Stimulated activated CD8-positive, alpha-beta memory T cell treated with anti-CD3 and anti-CD28 coated beads, Interleukin-2, amount 100 ng/mL, for 48 hours (primary cell): ENCODE measurements at places on chromosomes 2 and 18.

DNA sequence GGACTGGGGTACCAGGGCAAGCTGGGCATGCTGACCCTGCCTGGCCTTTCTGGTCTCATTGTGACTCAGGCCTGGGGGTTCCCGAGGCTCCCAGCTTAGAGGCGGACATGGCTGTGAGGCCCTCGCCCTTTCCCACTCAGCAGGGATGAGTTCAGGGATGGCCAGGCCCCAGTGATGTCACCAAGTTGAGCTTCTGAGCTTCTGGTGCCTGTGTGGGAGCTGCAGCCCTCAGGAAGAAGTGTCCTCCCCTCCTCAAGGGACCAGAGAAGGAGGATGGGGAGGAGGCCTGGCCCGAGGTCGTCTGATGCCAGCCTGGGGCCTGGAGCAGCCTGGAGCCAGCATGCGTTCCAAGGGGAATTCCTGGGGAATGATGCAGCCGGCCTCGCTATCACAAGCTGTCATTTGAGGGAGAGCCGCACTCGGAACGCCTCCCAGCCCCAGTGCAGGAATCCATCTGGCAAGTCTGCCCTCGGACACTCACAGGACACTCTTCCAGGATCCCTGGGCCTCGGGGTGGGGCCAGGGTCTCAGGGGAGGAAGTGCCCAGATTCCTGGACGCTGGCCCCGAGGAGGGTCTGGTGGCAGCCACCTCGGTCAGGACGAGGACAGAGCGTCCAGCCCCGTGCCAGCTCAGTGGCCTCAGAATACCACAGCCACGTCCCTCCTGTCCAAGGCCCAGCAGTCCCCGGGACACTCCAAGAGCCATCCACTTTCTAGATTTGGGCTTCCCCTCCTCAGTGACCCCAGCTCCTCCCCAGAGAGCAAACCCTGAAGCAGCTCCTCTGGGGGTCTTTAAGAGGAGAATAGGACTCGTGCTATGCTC is 61.2 kb upstream of the GPC1 start:
- DNase-seq, result no peak

GRCh38 chr2:85132397-85132796 is 795 bp upstream of the TCF7L1 start:
- no peak for DNase-seq

DNA sequence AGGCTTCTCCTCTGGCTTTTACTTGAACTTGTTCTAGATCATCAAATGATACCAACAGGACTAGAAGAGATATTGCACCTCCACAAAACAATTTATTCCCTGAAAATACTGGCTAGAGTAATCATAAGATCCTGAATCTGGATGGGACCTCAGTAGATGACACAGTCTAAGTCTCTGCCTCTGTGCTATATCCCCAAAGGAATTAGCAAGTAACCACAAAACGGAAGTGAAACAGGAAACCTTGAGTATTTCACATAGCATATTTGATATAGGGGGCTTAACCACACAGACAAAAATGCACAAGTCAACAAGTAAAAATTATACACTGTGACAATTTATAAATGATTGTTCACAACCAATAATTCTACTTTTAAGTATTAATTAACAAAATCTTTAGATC is 456.9 kb upstream of the TNP1 start:
- DNase-seq, result no peak

GRCh38 chr2:64667535-64667934 is 13.8 kb upstream of the SERTAD2 start:
- DNase-seq, result no peak

GRCh38 chr2:20049637-20050036 is 1.8 kb downstream of the LAPTM4A start:
- DNase-seq, result no peak

GRCh38 chr2:196113061-196113974 is 44.7 kb upstream of the DNAH7 start:
- no peak for DNase-seq

DNA sequence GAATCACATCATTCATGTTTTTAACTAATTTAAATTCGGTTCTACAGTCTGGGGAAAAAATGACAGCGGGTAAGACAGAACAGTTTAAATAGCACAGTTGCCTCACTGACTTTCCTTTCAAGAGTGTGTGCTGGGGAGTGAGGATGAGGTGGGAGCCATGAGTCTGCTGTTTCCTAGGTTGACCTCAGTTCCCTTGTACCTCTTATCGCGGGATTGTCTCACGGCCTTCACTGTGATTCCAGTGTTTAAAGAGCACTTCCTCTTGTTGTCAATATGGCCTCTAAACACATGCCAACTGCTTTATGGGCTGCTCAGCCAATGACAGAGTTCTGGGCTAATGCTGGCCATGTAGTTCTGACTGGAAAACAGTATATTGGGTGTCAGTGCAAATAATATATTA is 41.6 kb upstream of the ALMS1 start:
- no peak for DNase-seq

DNA sequence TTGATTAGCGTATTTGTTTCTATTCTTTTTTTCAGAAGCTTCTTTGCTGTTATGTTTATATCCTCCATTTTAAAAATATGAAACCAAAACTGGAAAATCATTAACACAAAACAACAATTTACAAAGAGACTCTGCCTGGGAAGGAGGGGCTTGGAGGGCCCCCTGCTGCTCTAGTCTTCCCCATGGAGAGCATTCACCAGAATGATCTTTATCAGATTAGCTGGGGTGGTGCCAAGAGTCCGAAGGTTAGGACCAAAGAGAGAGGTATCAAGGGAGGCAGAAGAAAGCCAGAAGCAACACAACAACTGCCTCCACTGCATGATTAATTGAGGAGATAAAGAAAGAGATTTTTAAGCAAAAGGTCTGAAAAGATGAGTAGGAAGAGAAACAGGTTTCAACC is 218.6 kb downstream of the IRS1 start:
- DNase-seq, result no peak

GRCh38 chr18:36672437-36673344 is 156.1 kb downstream of the TPGS2 start:
- no peak for DNase-seq

GRCh38 chr2:152578573-152578972 is 138.7 kb downstream of the PRPF40A start:
- no peak for DNase-seq

GRCh38 chr2:207747653-207748560 is 21.8 kb downstream of the FZD5 start:
- DNase-seq, result no peak

GRCh38 chr2:149456285-149456684 is 125.9 kb downstream of the LYPD6 start:
- no peak for DNase-seq
